GM12878 (cell line): ENCODE measurements at places on chromosomes 12 and 14.

- no peak for DNase-seq
These were observed 1.0 kb downstream of the CACNA2D4 start for GRCh38 chr12:1917172-1918070.

DNA sequence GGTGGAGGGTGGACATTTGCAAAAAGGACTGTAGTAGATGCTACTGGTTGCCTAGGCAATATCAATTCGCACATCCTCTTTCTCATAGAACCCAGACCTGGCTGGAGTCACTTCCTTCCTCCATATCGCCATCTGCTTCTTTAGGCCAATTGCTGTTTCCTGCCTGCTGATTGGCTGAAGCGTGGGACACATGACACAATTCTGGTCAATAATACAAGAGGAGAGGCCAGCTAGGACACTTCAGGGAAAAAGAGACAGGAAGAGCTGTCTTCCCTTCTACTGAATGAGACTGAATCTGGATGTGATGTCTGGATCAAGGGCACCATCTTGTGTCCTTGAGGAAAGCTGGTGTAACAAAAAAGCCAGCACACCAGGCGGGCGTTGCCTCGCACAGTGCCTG is 53.8 kb downstream of the TRPV4 start:
- no peak for DNase-seq

DNA sequence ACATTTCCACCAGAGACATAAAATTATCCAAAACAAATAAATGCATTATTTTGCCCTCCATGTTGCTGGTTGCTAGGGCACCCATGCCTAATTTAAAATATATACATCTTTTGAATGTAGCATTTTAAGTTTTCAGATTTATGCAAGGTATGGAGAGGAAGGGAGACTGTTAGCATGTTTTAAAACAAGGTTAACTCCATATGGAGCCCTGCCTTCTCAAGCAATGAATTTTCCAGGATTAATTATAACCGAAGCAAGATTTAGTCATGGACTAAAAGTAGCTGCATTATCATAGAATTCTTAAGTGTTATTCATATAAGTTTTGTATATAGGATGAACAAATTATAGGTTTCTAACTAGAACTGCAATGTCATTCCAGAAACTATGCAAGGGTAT is 37.2 kb downstream of the TRMT5 start:
- no peak for DNase-seq

DNA sequence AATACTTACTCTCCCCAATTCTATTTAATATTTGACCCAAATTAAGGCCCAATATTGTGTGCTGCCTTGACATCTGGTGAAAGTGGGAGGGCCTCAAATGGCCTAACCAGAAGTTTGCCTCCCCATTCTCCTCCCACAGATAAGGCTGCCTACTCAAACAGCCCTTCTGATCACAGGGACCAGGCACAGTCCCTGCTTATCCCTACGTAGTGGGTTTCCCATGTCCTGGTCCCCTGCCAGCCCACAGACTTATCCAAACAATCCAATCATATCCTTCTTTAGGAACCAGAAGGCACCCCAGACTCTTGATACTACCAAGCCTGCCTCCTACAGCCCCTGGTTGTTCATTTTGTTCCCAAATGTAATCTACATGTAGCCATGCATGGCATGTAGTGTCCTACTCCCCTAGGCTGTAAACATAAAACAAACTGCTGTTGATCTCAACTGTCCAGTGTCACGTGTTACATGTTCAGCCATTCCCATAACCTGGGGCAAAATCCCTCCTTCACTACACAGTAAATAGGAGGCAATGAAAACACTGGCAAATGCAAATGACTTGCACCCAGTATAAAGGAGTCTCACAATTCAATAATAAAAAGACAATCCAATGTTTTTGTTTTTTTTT is 49.3 kb downstream of the EEA1 start:
- DNase-seq: no peak

GRCh38 chr14:39991041-39991440 is 558.8 kb upstream of the FBXO33 start:
- no peak for DNase-seq

DNA sequence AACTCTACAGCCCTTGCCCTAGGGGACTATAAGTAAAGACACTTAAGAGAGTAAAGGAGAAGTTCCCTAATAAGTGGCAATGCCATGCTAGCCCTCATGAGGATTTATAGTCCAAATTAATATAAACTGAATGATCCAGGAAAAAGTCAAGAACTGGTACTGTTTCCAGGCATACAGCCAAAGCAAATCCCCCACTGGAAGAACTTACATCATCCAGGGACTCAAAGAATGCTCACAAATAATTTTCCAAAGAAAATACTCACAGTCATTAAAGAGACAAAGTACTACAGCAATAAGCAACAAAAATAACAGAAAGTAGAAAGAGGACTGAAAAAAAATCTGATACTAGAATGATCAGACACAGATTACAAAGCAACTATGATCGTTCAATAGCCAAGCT is 79.7 kb upstream of the RAP1B start:
- DNase-seq: no peak

- DNase-seq: no peak
These were observed 94.2 kb downstream of the DDX51 start for GRCh38 chr12:132049876-132050275.

DNA sequence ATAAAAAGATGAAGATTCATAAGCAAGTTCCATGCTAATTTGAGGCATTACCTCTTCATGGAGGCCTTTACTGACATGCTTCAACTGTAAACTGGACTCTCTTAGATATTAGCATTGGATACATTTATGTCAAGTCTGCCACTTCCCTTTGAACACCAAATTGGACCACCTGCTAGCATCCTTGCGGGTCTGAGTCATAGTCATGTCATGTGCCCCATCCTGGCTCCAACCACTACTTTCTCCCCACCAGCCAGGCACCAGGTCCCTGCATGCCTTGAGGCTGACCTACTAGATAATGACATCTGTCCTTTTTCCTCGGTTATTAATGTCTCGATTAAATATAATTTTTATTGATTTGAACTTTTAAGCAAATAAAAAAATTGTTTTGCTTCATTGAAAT is 32.9 kb upstream of the EEA1 start:
- DNase-seq: no peak

- no peak for DNase-seq
These were observed 93.1 kb upstream of the SFSWAP start for GRCh38 chr12:131617596-131618302.

DNA sequence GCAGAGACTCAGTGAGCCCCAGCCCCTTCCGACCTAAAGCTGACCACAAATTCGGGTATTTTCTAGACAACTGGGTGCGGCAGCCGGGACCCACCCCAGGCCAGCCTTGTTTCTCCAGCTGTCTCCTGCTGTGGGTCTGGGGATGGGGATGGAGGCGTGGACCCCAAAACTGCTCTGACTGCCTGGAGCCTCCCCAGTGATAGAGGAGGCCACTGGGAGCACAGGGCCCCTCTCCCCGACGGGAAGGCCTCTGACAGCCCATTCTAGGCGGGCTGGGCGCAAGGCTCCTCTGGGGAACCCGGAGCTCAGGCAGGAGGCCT is 38.2 kb upstream of the TDRD9 start:
- DNase-seq: no peak

DNA sequence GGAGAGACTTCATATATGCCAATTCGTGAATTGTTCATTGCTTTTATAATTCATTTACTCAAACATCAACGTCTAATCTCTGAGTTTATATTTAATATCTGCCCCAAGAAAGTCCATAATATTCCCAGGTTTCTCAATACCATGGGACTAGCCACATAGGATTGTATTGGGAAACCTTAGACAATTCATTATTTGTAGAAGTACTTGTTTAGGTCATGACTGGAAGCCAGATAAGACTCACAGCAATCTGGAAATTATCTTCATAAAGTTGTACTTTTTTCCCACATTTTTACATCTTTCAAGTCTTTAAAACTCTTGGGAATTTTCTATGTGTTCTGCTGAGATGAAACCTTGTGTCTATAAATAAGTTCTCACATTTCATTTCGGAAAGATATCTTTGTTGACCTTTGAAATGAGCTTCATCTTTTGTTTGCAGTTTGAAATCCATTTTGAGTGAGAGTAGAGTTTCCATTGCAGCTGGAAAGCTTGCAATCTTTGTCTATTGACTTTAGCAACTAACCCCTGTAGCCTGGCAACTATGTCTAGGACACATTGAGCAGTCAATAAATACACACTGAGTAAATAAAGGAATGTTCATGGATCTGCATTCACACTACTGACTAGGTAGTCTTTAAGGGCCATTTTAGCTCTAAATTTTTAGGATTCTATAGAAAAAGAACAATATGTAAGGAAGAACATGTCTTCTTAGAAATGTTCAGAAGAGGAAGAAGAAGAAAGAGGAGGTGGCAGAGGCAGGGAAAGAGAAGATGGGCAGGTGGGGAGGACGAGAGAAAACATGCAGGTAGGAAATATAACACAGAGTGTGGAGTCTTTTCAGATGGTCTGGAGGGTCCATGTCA is 154.4 kb downstream of the LRIG3 start:
- no peak for DNase-seq

DNA sequence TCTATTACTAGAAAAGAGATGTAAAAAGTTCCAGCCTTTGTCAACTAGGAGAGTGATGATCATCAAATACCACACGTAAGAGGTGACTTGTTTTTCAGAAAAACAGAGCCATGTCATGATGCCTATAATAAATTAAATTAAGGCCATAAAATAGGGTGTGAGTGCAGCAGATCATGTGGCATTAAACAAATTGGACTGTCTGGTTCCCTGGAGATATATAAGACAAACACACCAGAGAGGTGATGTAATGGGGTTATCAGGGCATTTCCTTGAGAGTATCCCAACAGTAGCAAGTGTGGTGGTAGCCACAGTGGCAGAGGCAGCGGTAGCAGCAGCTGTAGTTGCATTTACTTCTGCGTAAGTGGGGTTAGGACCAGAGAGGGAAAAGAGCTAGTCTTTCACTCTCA is 14.6 kb upstream of the GALNT6 start:
- no peak for DNase-seq

GRCh38 chr12:96187956-96188355 is 6.2 kb upstream of the ELK3 start:
- DNase-seq: no peak
